ENCODE measurements at places on chromosomes 3 and 15. TPM values are rescaled to one million over a fixed set of nuclear protein-coding genes. Genes with fewer than 3 reads are reported as not detected.

Gene BFSP2
- total RNA-seq: 0.69 TPM

Gene MYO1E
- 157 TPM for total RNA-seq

Gene SYNPR
- total RNA-seq: not detected

Gene CHST2
- 12.2 TPM for total RNA-seq

Gene HRH1
- total RNA-seq: under 0.01 TPM

Gene PLA1A
- total RNA-seq: 52.3 TPM

Gene SST
- not detected for total RNA-seq

Gene MAN2A2
- total RNA-seq: 34.1 TPM

Gene PAK6
- total RNA-seq: 1.00 TPM

Gene PPIB
- total RNA-seq: 819 TPM

Gene FBXO45
- total RNA-seq: 6.2 TPM

Gene SERPINI2
- total RNA-seq: not detected

Gene GOLGA8N
- total RNA-seq: 3.4 TPM

Gene GRK7
- not detected for total RNA-seq

Gene PRR20G
- not detected for total RNA-seq

Gene TMEM45A
- 7.9 TPM for total RNA-seq

Gene SHC4
- total RNA-seq: 65.9 TPM

Gene SNTN
- total RNA-seq: not detected

Gene TMEM207
- total RNA-seq: not detected

Gene GPR87
- not detected for total RNA-seq

Gene KIF7
- total RNA-seq: 4.2 TPM

Gene NEK10
- 2.9 TPM for total RNA-seq

Gene PIK3CA
- total RNA-seq: 14.1 TPM

Gene LRRIQ4
- not detected for total RNA-seq

Gene MAGI1
- total RNA-seq: 2.7 TPM

Gene FOXP1
- 5.3 TPM for total RNA-seq

Gene KIF23
- 51.1 TPM for total RNA-seq

Gene MUC4
- total RNA-seq: not detected

Gene SNURF
- total RNA-seq: 3.7 TPM

Gene PTPRG
- total RNA-seq: 23.0 TPM

Gene CPLX3
- 0.15 TPM for total RNA-seq

Gene ALS2CL
- total RNA-seq: 4.5 TPM

Gene GOLGA6A
- total RNA-seq: 0.46 TPM

Gene GNAT1
- total RNA-seq: not detected

Gene CHRNA5
- 7.6 TPM for total RNA-seq
